Hepatocyte (in vitro differentiated cells): ENCODE measurements at places on chromosomes 1 and 21. TPM values are rescaled to one million over a fixed set of nuclear protein-coding genes. Genes with fewer than 3 reads are reported as not detected.
A peak's percentile ranks its signal among the peaks of the same experiment; 100 is the strongest.

The CACNA1S gene
- 0.04 TPM in 1 of 2 replicates, not detected in the other for total RNA-seq

The KCNJ6 gene
- under 0.01 and 0.07 TPM in 2 replicates for total RNA-seq

The SHISAL2A gene
- total RNA-seq: 0.47 and 1.5 TPM in 2 replicates

The CR1L gene
- not detected in 2 replicates for total RNA-seq

The C1orf105 gene
- total RNA-seq: 0.23 and 0.76 TPM in 2 replicates

The SPRR4 gene
- total RNA-seq: not detected in 2 replicates

The CDA gene
- total RNA-seq: 2.1 and 3.2 TPM in 2 replicates

The NTMT2 gene
- total RNA-seq: not detected in 2 replicates

The SPRR2G gene
- total RNA-seq: not detected in 2 replicates

The OR10K1 gene
- total RNA-seq: not detected in 2 replicates

The ECM1 gene
- 1.0 and 3.0 TPM in 2 replicates for total RNA-seq

The LCE1D gene
- total RNA-seq: not detected in 2 replicates

The MTMR11 gene
- total RNA-seq: 34.8 and 37.0 TPM in 2 replicates

The FOXO6 gene
- total RNA-seq: 0.80 and 1.4 TPM in 2 replicates

DNA sequence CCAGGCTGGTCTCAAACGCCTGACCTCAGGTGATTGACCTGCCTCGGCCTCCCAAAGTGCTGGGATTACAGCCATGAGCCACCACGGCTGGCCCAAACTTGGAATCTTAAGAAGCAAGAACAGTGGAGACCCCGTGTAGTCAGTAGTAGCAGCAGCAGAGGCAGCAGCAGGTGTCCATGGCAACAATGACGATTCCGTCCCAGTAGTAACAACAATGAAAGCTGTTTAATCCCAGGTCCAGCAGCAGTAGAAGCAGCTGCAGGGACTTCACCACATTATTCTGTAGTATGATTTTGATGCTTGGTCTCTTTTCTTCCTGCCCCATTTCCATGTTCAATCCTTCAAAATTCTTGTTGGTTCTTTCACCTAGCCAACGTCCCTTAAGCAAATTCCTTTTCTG is 69.6 kb upstream of the KCTD3 start:
- no peak for DNase-seq

GRCh38 chr21:41442481-41443186 is 16.6 kb downstream of the MX1 start:
- DNase-seq: no peak

- no peak for DNase-seq
Observed at GRCh38 chr1:39760074-39761008, 10.8 kb downstream of the OXCT2 start.

- no peak for DNase-seq
Observed at GRCh38 chr1:203057911-203058675, 27.7 kb downstream of the MYOG start.

DNA sequence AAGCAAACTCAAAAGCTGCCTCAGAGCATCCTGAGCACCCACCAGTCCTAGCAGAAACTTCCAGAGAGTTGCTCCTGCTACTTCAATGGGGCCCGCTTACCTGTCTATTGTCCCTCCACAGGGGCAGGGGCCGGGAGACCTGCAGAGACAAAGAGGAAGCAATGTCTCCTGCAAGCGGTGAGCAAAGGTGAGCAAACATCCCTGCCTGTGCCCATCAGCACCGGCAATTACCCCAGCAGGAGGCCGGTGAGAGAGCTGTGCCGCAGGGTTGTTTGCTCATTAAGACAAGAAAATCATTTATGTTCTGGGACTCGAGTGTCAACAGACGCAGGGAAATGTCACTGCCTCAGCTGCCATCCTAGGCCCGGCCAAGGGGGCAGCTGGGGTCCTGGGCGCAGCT is 53.8 kb upstream of the TARDBP start:
- peak; percentile 43 for DNase-seq

DNA sequence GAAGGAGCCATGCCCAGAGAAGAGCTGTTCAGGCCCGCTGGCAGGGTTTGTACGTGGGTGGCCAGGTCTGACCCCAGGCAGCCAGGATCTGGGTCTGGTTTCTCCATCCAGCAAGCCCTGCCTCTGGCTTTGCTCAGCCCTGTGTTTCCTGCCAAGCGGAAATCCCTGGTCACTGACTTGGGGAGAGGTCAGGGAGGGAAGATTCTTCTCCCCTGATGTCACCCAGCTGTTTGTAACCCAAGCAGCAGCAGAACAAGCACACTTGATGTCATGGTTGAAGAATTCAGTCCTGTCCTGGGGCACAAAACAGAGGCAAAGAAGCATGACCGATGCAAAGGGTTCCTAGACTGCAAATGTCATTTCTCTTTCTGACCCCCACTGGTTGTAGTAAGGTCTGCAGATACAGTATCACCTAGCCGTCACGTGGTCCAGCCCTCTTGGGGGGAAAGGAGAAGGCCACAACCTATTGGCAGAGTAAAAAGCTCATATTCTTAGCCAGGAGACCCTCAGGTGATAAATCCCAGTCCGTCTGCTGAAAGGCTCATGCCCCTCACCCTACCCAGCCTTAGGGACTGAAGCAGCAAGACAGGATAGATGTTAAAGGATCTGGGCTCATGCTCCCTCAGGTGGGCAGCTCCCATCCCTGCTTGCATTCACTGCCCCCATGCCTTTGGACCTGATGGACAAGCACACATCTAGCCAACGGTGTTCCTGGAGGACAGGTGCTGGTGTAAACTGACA is 120.9 kb downstream of the SYT2 start:
- DNase-seq: peak; percentile 88

DNA sequence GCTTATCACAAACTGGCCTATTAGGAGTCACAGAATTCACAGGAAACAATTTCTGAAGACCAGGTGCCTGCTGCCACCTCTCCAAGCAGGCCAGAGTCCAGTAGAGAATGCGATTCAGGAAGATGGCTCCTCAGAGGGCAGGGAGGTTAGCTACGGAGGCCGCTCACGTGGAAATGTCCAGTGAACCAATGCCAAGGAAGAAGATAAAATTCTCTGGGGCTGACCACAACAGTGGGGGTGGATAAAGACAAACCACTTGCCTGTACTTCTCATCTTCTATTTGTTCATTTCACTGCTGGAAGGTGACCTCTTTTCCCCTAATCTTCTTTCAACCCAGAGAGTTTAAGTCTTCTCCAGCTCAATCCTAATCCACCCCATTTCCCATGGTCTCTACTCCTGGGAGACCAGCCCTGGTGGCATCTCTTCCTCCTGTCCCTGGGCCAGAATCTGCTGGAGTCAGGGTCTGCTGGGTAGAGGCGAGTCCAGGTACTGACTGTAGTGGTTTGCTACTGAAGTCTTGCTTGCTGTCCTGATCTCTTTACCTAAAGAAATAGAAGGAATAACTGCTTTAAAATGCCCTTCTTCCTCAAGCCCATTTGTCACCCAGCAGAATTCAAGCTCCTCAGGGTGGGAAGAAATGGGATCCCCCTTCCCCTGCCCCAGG is 3.2 kb downstream of the PSRC1 start:
- DNase-seq: no peak

- DNase-seq: no peak
Observed at GRCh38 chr1:150210091-150210490, 25.8 kb downstream of the ANP32E start.

DNA sequence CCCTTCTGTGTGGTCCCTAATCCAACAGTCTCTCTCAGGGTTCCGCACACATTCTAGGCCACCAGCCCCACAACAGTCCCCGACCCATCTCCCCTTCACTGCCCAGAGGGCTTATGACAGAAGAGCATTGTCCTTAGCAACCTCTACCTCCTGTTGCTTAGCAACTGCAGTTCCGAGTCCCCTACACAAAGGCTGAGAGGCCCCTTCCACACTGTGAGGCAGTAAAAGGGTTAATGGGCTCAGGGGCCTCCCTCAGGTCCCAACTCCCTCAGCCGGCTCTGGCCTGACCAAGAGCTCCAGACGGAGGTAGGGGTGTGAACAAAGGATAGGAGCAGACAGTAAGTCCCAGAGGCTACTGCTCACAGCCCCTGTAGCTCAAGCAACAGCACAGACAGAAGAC is 4.3 kb downstream of the IGSF9 start:
- no peak for DNase-seq

GRCh38 chr21:37483776-37484175 is 117.2 kb downstream of the DYRK1A start:
- DNase-seq: no peak

GRCh38 chr1:208289716-208290115 is 45.5 kb upstream of the PLXNA2 start:
- no peak for DNase-seq

DNA sequence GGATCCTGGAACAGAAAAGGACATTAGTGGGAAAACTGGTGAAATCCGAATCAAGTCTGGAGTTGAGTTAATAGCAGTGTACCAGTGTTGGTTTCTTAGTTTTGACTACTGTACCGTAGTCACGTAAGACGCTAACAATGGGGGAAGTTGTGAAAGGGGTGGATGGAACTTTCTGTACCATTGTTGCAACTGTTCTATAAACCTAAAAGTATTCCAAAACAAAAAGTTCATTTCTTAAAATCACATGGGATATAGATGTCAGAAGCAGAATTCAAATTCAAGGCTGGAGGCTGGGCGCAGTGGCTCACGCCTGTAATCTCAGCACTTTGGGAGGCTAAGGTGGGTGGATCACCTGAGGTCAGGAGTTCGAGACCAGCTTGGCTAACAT is 16.9 kb downstream of the ARHGEF19 start:
- DNase-seq: no peak

- DNase-seq: no peak
Observed at GRCh38 chr1:20137604-20138003, 1.5 kb upstream of the PLA2G2F start.

GRCh38 chr21:40886931-40887330 is 40.0 kb upstream of the DSCAM start:
- DNase-seq: no peak

DNA sequence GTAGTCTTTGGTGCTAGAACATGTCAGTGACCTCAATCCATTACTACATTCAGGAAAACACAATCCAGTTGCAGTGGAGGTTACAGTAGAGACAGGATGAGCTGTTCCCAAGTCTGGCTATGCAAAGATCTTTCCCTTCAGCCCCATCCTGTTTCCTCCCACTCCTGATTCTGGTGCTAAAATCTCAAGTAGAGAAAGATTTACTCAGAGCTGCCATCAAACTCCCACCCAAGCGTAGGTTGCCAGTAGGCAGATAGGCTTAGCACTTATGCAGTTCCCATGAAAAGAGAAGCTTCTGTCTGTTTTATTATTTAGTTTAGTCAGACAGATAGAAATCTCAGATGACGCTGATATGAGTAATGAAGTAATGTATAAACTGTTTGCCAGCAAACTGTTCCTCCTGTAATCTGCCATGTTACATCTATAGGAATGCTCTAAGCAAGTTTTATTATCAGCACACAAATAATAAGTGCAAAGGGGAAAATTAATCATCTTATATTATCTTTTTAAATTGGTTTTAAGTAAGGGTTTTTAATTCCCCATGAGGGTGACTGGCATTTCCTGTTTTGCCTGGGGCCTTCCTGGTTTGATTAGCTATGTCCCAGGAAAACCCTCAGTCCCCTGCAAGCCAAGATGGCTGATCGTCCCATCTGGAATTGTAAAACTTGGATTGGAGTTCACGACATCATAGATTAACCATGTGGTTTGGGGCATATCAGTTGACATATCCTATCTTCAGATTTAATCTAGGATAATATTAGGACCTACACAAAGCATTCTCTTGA is 188.3 kb upstream of the PALMD start:
- no peak for DNase-seq

DNA sequence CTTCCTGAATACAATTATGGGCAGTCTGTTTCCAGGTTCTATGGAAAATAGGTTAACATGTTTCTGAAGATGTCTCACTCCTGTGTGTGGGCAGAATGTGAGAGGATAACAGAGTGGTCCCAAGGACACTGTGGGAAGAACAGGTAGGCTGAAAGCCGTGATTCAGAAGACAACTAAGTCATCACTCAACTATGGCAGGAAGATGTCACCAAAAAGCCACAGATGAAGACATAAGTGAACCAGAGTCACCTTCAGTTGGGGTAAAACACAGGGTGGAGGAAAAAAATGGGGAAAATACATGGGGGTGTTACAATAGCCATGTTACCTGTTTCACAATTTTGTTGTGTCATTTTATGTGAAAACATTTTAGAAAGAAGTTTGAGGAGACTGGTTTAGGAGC is 75.1 kb downstream of the UCHL5 start:
- no peak for DNase-seq

GRCh38 chr1:225631021-225631663 is 21.8 kb downstream of the ENAH start:
- DNase-seq: no peak

GRCh38 chr1:23736437-23737134 is 6.7 kb upstream of the ELOA start:
- no peak for DNase-seq

DNA sequence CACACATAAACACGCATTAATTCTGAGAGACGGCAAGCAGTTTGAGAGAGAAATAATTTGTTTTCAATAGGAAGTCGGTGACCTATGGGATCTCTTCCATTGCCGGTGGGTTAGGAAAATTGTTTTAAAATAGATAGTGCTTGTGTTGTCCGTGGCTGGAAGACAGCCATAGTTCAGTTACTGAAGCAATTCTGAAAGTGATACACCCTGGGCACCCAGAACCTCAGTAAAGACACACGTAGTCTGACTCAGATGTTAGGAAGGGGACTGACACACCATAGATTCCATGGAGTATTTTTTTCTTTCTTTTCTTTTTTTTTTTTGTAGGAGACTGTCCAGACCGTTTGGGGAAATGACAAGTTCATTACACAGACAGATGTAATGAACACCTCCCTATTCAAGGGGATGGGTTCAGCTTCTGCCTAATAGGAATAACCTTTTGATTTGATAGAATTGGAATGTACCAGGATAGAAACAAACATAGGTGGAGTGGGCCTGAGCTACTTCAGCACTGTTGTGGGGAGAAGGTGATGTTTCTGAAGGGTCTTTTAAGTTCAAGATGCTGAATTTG is 1.6 kb downstream of the C1orf21 start:
- DNase-seq: peak; percentile 48

GRCh38 chr1:207891148-207891547 is 19.8 kb downstream of the CD34 start:
- DNase-seq: no peak

DNA sequence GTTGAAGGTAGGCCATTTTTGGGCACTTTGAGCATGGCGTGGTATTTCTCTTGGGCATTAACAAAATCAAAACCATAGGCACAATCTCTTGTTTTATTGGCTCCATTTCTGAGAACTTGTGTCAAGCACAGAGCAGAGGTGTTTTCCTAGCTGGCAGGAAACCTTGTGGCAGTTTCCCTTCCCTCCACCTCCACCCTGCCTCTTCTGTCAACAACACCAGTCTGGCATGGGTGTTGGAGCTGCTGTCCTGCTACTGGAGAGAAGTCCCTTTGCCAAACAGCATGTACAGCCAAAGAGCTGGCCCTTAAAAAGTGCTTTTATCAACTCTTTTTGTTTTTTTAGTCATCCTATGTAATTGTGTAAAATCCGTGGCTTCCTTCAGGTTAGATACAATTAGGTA is 16.0 kb downstream of the ATP1A1 start:
- DNase-seq: no peak

- DNase-seq: peak; percentile 69
Observed at GRCh38 chr1:924656-925560, 1.2 kb downstream of the SAMD11 start.

- no peak for DNase-seq
Observed at GRCh38 chr1:170164103-170164763, 18.5 kb downstream of the NTMT2 start.

- DNase-seq: no peak
Observed at GRCh38 chr1:33443080-33443704, 12.3 kb upstream of the PHC2 start.
